GOT3 (cell line): ENCODE measurements at places on chromosomes 3 and 15.

- no peak for DNase-seq
Measured at GRCh38 chr3:25438791-25439555, 10.9 kb downstream of the RARB start.

DNA sequence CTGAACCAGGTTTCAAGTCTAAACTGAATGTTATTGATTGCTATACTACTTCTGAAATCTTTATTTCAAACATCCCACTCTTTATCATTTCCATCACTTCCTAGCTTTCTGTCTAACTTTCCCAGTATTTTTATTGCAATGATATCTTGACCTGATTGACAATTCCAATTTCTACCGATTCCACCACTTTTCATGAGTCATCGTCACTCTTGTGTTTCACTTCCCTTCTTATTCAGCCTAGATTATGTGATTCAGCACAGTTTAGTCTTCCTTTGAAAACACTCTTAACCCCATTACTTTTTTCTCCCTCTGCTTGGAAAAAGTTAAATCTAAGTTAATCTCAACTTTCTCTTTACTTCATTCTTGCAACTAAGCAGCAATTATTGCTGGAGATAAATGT is 62.6 kb downstream of the SLC7A14 start:
- no peak for DNase-seq

GRCh38 chr3:98806521-98806920 is 43.4 kb downstream of the ST3GAL6 start:
- DNase-seq: no peak

- DNase-seq: no peak
Measured at GRCh38 chr3:98977520-98977919, 76.0 kb upstream of the DCBLD2 start.

- DNase-seq: no peak
Measured at GRCh38 chr15:99326235-99326634, 75.0 kb downstream of the LRRC28 start.

DNA sequence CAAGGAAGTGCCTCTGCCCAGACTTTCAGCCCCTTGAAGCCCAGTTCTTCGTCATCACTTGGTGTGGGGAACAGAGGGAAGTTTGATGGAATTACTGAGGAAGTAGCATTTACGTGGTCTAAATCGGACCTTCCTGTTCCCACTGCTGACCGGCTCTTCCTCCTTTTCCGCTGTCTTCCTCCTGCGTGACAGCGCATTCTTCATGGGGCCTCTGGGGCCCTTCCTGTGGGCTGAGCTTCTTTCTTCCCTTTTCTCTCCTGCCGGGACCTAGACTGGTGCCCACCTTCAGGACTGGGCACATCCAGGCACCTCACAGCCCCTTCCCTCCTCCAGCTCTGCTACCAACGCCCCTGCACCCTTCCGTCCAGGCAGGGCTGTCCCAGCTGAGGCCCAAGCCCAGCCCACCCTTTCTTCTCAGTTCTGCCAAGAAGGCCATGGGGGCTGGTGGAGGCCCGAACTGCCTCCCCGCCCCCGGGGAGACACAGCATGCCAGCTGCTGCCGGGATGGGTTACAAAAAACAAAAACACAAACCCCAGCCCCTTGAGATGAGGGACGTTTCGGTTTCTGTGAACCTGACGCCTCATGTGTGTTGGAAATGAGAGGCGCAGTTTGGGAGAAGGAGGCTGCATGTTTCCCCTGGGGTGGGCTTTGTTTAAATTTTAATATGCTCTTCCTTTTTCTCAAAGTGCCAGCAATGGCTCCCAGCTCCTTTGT is 19.1 kb downstream of the ZNF710 start:
- DNase-seq: no peak

- no peak for DNase-seq
Measured at GRCh38 chr3:171666516-171666915, 143.8 kb downstream of the PLD1 start.

GRCh38 chr3:125289429-125289981 is 77.0 kb upstream of the SLC12A8 start:
- DNase-seq: no peak

DNA sequence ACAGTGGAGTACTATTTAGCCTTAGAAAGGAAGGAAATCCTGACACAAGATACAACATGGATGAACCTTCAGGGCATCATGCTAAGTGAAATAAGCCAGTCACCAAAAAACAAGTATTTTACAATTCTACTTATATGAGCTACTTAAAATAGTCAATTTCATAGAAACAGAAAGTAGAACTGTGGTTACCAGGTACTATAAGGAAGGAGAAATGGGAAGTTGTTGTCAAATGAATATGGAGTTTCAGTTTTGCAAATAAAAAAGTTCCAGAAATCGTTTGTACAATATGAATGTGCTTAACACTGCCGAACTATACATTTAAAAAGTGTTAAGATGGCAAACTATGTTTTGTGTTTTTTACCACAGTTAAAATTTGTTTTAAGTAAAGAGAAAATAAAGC is 26.8 kb downstream of the TRANK1 start:
- DNase-seq: no peak

DNA sequence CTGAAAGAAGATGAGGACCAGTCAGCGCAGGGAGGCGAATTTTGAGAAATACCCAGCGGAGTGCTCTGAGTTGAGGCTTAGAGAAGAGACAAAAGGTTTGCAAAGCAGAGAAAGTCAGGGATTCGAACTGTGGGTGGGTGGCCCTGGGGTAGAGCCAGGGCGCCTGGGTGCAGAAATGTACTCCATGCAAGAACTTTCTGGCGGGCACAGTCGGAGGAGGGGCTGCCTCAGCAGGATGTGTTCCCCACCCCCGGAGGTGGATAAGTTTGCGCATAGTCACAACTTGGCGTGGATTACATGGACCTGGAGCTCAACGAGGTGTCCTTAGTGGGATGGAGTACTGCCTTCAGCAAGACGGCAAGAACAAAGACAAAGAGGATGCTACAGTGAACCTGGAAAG is 117.3 kb upstream of the ALDH1A3 start:
- no peak for DNase-seq

DNA sequence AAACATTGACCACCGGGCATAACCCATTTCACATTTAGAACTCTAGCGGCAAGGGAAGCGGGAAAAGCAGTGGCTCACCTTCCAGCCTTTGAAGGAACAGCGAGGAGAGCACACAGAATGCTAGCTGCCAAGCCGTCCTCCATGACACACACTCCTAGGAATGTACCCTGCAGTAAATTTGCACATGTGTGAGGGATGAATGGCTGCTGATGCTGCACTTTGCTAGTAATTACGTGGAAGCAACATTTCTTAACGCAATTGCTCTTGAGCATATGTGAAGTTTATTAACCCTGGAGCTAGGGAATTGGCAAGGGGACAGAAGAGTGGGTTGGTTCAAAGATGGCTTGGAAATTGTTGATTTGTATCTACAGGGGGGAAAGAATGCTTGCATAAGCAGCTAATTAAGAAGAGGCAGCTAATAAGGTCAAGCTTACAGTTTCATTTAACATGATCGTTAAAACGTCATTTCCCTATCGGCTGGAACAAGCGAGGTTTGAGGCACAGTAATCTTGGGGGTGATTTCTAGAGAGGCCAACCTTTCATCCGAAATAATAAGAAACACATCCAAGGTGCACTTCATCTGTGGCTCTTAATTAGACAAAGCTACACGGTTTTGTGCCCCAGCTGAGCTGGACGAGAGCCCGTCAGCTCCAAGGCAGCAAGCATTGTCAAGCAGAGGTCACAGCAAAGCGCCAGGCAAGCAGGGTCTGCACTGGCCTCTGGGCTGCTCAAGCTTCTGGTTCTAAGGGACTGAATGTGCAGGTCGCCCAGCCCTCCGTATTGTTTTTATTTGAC is 123.4 kb downstream of the CHSY1 start:
- DNase-seq: no peak

DNA sequence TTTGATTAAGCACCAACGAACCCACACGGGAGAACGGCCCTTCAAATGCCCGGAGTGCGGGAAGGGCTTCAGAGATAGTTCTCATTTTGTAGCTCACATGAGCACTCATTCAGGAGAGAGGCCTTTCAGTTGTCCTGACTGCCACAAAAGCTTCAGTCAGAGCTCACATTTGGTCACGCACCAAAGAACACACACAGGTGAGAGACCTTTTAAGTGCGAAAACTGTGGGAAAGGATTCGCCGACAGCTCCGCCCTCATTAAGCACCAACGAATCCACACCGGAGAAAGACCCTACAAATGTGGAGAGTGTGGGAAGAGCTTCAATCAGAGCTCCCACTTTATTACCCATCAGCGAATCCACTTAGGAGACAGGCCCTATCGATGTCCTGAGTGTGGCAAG is 8.7 kb downstream of the ZNF774 start:
- DNase-seq: no peak

- no peak for DNase-seq
Measured at GRCh38 chr3:172673210-172673679, 37.6 kb downstream of the NCEH1 start.

- DNase-seq: no peak
Measured at GRCh38 chr3:64150623-64151207, 74.6 kb downstream of the PRICKLE2 start.

- no peak for DNase-seq
Measured at GRCh38 chr3:122406198-122406597, 9.7 kb downstream of the WDR5B start.

GRCh38 chr3:64311424-64312061 is 86.3 kb upstream of the PRICKLE2 start:
- DNase-seq: no peak

GRCh38 chr3:117955196-117955595 is 1079.5 kb downstream of the IGSF11 start:
- DNase-seq: no peak

DNA sequence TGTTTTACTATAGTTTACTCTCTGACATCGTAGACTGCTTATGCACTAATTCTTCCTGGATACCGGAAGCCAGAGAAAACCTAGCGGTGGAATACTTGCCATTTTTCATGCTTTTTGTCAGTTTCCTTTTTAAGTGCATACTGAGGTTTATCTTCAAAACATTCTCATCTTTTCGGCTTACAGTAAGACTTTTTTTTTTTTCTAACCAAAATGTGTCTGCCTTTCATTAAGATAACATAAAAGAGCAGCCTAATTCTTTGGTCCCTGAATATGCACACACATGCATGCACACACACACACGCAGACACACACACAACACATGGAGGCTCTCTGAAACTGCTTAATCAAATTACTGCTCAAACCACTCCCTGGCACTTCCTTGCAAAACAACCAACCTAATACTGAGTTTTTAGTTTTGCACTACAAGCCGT is 1.3 kb downstream of the ZNF445 start:
- DNase-seq: no peak

- no peak for DNase-seq
Measured at GRCh38 chr15:22810033-22810852, 23.8 kb downstream of the NIPA1 start.

GRCh38 chr3:133408961-133409360 is 9.1 kb downstream of the BFSP2 start:
- DNase-seq: no peak

GRCh38 chr15:85112997-85113396 is 131.3 kb downstream of the PDE8A start:
- DNase-seq: no peak

DNA sequence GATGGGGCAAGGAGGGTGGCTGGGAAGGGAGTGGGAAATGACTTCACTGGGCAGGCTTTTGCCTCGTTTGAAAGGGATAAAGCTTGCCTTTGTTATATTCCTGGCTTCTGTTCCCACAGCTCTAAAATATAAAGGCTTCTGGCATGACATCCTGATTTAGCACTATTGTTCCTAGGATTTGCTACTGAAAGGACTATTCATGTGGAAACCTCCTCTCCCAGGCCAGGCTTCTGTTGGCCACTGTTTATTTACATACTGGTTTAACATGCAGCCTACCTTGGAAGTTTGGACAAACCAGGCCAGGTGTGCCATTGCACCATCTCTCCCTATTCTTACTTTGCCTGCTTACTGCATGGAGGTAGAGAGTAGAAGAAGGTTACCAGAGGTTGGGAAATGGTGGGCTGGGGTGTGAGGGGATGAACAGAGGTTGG is 2.4 kb upstream of the LMCD1 start:
- DNase-seq: no peak

GRCh38 chr3:44055951-44056350 is 185.7 kb upstream of the TOPAZ1 start:
- no peak for DNase-seq

DNA sequence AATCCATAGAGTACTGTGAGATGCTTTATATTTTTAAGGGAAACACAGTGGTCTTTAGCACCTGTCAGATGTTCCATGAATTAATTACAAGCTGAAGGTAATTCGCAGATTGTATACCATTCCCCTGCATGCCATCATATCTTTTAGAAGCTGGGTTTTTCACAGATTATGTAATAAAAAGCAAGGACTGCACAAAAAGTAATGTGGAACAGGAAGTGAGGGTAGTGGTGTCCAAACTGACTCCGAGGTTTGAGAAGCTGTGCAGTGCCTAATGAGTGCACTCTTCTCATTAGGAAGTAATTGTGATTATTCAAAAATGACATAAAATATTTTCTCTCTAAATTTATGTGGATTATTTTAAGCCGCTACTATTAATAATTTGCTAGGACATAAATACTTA is 123.2 kb downstream of the GOLIM4 start:
- DNase-seq: no peak

- DNase-seq: no peak
Measured at GRCh38 chr3:124201786-124202185, 209.9 kb upstream of the ROPN1 start.

DNA sequence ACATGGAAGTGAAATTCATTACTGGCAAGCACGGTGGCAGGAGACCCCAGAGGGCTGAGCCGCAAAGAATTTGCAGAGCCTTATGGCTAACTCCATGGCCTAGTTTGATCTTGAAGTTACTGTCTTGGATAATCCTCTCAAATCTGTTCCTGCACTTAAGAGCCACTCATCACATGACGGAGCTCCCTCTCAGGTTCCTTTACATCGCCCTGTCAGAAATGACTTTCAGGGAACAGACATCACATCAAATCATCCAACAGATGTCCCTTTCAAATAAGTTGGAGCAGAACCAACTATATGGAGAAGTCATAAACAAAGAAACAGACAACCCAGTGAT is 328.8 kb upstream of the THBS1 start:
- no peak for DNase-seq

GRCh38 chr15:92606126-92606835 is 49.3 kb downstream of the FAM174B start:
- DNase-seq: no peak

DNA sequence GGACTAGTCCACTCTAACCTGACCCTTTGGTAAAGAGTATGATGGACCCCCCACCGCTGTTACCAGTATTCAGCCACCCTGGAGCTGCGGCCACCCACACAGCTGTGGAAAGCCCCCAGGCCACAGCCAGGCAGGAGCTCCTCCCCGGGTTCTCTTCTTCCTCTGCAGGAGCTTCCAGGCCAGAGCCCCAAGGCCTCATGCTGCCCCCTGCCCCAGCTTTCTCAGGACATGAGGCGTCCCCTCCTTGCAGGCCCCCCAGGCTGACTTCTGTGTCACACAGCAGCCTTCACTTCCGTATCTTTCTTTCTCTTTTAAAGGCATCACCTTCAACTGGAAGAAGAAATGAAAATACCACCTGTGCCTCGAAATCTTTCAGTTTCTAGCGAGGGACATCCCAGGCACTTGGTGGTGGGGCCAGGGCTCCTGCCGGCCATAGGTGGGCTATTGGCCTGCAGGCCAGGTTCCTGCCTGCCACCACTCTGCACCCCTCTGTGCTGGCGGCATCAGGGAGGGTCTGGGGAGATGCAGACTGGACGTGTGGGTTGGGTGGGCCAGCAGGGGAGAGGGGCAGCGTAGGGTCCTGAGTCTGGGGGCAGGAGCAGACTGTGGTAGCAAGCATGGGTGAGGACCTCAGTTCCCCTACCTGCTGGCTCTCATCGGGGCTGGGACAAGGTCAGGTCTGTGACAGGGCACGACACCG is 19.9 kb downstream of the KLF13 start:
- no peak for DNase-seq

GRCh38 chr3:127121885-127122284 is 71.0 kb upstream of the PRR23E start:
- no peak for DNase-seq
